ENCODE measurements at places on chromosomes 13 and 19. TPM values are rescaled to one million over a fixed set of nuclear protein-coding genes. Genes with fewer than 3 reads are reported as not detected.

- no peak for DNase-seq
Measured at GRCh38 chr19:5782945-5783919, 1.3 kb downstream of the PRR22 start.

PSG1 gene
- polyA plus RNA-seq, result not detected

NBEA gene
- 21.6 TPM for polyA plus RNA-seq

DNA sequence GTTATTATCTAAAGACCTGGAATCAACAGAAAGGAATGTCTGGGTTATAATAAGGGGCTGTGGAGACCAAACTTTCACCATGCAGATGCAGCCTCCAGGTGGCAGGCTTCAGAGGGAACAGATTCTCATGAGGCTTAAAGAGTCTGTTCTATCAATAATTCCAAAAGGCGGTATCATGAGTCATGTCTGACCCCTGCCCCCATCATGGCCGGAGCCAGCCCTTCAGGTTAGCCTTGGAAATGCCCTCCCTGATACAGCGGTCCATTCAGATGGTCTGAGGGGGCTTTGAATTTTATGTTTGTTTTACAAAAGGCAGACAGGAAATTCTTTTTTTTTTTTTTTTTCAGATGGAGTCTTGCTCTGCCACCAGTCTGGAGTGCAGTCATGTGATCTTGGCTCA lies 21.7 kb upstream of the LAMP1 start:
- no peak for DNase-seq

CEACAM20 gene
- not detected for polyA plus RNA-seq

GRCh38 chr13:45951724-45952123 lies 100.2 kb upstream of the SIAH3 start:
- no peak for DNase-seq

SELENOV gene
- polyA plus RNA-seq, result 3.8 TPM

LRG1 gene
- polyA plus RNA-seq, result 0.57 TPM

- DNase-seq, result no peak
Measured at GRCh38 chr13:111911754-111912452, 155.0 kb upstream of the SOX1 start.

GRCh38 chr13:66343224-66343828 lies 886.8 kb downstream of the PCDH9 start:
- DNase-seq, result no peak

NLRP11 gene
- polyA plus RNA-seq, result 0.13 TPM

GRCh38 chr19:45094137-45094536 lies 1.2 kb downstream of the PPP1R37 start:
- no peak for DNase-seq

DACH1 gene
- polyA plus RNA-seq, result 104 TPM

DNA sequence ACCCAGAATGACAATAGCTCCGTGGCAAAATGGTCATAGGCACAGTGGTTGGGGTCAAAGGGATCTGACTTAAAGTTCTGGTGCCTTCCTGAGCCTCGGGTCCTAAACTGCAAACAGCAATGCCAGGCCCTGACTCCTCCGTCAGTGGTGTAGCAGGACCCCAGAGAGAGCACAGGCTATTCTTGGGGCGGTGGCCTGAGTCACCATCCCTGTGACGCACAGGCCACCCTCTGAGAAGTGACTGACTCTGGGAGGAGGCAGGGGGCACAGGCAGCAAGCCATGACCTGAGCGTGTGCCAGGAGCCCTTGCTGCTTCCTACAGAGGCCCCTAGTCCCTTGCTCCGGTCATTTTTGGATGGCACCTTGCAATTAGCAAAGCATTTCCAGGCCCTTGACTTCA lies 18.7 kb downstream of the PLVAP start:
- DNase-seq, result no peak

URAD gene
- not detected for polyA plus RNA-seq

- no peak for DNase-seq
Measured at GRCh38 chr19:52691737-52692136, 43.1 kb downstream of the ZNF611 start.

- no peak for DNase-seq
Measured at GRCh38 chr13:107734891-107735625, 480.3 kb downstream of the LIG4 start.

C1QTNF9B gene
- 0.93 TPM for polyA plus RNA-seq
